Liver (tissue), 10 donors: ENCODE measurements at places on chromosomes 12 and 14. TPM values are rescaled to one million over a fixed set of nuclear protein-coding genes. Genes with fewer than 3 reads are reported as not detected.

DNA sequence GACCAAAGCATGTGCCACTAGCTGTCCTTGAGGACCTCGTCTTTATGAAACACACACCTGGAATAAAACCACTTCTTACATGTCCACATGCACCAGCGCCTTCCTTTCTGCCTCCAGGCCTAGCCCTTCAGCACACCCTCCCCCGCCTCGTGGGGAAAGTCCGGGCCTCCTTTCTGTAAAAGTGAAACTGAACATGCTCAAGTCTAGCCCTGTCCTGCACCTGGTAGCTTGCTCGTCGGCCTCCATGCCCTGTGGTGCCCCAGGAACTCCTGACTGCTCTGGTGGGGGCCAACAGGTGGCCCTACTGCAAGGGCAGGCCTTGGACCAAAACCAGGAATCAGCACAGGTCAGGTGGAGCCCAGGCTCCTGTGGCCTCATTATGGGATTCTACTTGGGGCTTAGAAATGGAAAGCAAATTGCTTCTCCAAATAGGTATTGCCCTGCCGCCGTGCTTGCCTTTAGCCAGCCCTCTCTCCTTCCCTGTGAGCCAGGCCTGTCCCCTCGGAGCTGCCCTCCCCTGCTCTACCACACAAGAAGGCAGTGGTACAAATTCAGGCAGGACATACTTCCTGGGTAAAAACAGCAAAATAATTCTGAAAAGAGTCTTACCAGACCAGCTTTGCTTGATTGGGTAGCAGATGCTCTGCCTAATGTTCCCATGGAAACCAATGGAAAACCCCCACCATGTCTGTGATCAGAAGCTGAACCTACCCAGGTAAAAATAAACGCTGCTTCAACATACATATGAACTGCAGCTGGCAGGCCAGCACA, 43.5 kb downstream of the ERH start:
- no peaks in the 10 kb centered on the region for H3K36me3 ChIP-seq
- no peak overlapping the region for H3K27ac ChIP-seq
- H3K4me3 ChIP-seq: no peak overlapping the region
- H3K4me1 ChIP-seq: no peaks in the 10 kb centered on the region
- DNase-seq: no peak

DNA sequence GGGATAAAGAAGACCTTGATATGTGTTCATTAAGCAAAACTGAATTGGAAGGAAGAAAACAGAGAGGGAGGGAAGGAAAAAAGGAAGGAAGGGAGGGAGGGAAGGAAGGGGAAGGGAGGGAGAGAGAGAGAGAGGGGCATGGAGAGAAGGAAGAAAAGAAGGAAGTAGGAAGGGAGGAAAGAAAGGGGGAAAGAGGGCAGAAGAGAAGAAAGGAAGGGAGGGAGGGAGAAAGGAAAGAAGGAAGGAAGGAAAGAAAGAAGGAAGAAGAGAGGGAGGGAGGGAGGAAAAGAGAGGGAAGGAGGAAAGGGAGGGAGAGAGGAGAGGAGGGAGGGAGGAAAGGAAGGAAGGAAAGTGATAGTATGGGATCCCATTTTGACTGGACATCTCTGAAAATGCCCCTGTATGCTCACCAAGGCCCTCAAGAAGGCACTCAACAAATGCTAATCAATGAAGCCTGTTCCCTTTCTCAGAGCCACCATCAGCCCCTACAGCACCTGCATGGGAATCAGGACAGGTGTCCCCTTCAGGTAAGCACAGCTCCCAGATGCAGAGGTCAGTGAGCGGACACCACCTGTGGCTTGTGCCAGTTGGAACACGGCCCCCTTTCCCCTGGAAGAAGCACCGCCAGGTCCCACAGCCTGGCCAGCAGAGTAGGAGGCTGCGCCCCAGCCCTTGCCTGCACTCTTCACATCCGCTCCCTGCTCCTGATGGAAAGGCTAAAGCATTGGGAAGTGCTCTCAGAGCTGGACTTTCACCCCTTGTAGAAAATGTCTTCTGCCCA, 161.4 kb upstream of the DIO3 start:
- DNase-seq: no peak
- H3K4me1 ChIP-seq: peaks cover 4% of the 10 kb centered on the region
- no peak overlapping the region for H3K4me3 ChIP-seq
- no peak overlapping the region for H3K27ac ChIP-seq
- H3K36me3 ChIP-seq: no peaks in the 10 kb centered on the region

GRCh38 chr12:112121780-112122565, 3.4 kb upstream of the TRAFD1 start:
- H3K27ac ChIP-seq: no peak overlapping the region
- DNase-seq: no peak
- no peak overlapping the region for H3K4me3 ChIP-seq
- H3K27me3 ChIP-seq: no peaks in the 10 kb centered on the region
- H3K36me3 ChIP-seq: no peaks in the 10 kb centered on the region
- H3K4me1 ChIP-seq: peaks cover 7% of the 10 kb centered on the region

Gene ANKS1B
- 0.67 TPM for total RNA-seq

GRCh38 chr14:26389646-26390508, 208.0 kb downstream of the NOVA1 start:
- no peak overlapping the region for H3K27ac ChIP-seq
- H3K4me3 ChIP-seq: no peak overlapping the region
- no peaks in the 10 kb centered on the region for H3K4me1 ChIP-seq
- no peak for DNase-seq
- no peaks in the 10 kb centered on the region for H3K36me3 ChIP-seq

Gene AVPR1A
- 233 TPM for total RNA-seq

- H3K27ac ChIP-seq: no peak overlapping the region
- no peaks in the 10 kb centered on the region for H3K4me1 ChIP-seq
- no peaks in the 10 kb centered on the region for H3K36me3 ChIP-seq
- no peaks in the 10 kb centered on the region for H3K27me3 ChIP-seq
- no peak for DNase-seq
- H3K4me3 ChIP-seq: no peak overlapping the region
These were observed 200.5 kb upstream of the OR4E1 start for GRCh38 chr14:21874167-21874566.

DNA sequence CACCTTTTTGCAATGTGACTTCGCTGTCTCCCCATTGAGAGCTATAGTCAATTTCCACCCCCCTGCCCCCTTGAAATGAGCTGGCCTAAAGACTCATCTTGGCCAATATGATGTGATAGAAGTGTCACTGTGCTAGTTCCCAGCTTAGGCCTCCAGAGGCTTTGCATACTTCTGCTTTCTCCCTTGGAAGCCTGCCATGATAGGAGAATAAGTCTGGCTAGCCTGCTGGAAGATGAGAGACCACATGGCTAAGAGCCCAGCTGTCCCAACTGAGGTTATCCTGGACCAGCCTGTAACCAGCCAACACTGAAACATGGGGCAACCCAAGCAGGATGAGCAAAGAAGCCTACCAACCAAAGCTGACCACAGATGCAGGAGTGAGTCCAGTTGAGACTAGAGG, 196.9 kb downstream of the GRIN2B start:
- no peaks in the 10 kb centered on the region for H3K4me1 ChIP-seq
- no peaks in the 10 kb centered on the region for H3K27me3 ChIP-seq
- no peaks in the 10 kb centered on the region for H3K36me3 ChIP-seq

Gene KRT6A
- not detected for total RNA-seq

DNA sequence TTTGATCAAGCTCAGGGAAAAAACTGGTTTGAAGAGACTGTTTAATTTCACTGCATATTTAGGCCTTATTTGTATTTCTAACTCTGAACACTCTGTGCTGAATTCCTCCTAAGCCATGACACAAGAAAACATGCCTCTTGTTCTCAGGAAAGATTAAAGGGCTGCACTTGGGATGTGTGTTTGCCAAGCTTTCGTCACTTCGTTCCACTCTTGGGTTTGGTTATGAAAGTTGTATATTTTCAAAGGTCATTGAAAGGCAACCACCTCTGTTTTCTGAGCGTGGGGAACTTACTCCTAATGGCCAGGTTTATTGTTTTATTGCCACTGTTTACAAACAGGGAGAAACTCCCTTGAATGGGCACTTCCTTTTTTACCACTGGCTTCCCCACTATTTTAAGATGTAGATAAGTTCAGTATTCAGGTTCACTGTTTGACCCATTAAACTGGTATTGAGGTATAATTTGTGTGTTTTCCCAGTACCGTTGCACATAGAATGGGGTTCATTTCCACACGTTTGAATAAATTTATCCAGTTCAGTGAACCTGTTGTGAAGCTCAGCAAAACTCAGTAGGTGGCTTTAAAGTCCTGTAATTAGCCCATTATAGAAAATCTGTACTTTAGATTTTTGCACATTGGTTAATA, 65.3 kb downstream of the NKX2-1 start:
- H3K4me3 ChIP-seq: no peak overlapping the region
- no peak for DNase-seq
- H3K4me1 ChIP-seq: peaks cover 13% of the 10 kb centered on the region
- H3K27me3 ChIP-seq: no peaks in the 10 kb centered on the region
- H3K36me3 ChIP-seq: no peaks in the 10 kb centered on the region

Gene TSPAN11
- 1.2 TPM for total RNA-seq

Gene NAB2
- 10.0 TPM for total RNA-seq

DNA sequence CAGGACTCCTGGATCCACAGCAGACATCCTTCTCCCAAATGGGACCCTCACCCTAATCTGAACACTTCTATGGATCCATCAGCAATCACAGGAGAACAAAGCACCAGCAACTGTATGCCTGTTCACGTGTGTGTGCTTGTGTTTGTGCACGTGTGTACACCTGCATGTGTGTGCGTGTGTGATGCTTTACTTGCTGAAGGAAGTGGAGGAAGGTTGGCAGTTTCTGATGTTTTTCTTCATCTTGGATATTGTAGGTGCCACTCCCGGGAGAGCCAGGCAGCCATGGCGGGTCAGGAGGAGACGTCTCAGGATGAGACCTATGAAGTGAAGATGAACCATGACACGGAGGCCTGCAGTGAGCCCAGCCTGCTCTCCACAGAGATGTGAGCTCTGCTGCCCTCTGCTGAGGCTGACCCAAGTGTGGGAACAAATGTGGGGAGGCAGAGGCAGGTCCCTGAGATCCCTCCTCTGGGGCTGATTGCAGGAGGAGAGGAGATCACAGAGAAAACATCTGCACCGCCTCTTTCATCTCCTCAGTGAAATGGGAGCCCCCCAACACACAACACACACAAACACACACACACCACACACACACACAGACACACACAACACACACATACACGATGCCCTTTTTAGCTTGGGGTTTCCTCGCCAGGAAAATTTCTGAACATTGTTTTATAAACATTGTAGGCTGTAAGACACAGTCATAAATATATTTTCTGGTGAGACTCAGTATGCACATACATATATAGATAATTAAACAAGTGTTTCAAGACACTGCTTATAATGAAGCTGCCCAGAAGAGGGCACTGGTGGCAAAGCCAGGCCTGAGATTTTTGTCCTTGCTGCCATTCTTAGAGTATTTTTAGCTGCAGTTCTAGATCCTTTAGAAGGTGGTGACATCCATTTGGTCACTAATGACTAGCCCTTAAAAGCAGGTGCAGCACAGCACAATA, 112.2 kb upstream of the FKBP4 start:
- H3K4me1 ChIP-seq: no peaks in the 10 kb centered on the region
- no peaks in the 10 kb centered on the region for H3K27me3 ChIP-seq
- H3K27ac ChIP-seq: no peak overlapping the region
- H3K4me3 ChIP-seq: no peak overlapping the region
- H3K36me3 ChIP-seq: no peaks in the 10 kb centered on the region

- no peaks in the 10 kb centered on the region for H3K36me3 ChIP-seq
- no peak for DNase-seq
- H3K27me3 ChIP-seq: no peaks in the 10 kb centered on the region
These were observed 401.4 kb downstream of the RPL10L start for GRCh38 chr14:46250113-46250703.

- no peaks in the 10 kb centered on the region for H3K4me1 ChIP-seq
- H3K4me3 ChIP-seq: no peak overlapping the region
- no peaks in the 10 kb centered on the region for H3K36me3 ChIP-seq
- H3K27me3 ChIP-seq: no peaks in the 10 kb centered on the region
These were observed 27.7 kb downstream of the JKAMP start for GRCh38 chr14:59511916-59512575.

GRCh38 chr12:119363490-119363889, 29.0 kb downstream of the CCDC60 start:
- no peaks in the 10 kb centered on the region for H3K4me1 ChIP-seq
- no peak for DNase-seq
- no peak overlapping the region for H3K4me3 ChIP-seq
- no peaks in the 10 kb centered on the region for H3K36me3 ChIP-seq
- no peaks in the 10 kb centered on the region for H3K27me3 ChIP-seq

Gene INHBC
- 2.8 TPM for total RNA-seq

Gene SERPINA12
- total RNA-seq: not detected

- DNase-seq: no peak
- H3K36me3 ChIP-seq: no peaks in the 10 kb centered on the region
- no peaks in the 10 kb centered on the region for H3K27me3 ChIP-seq
- H3K4me3 ChIP-seq: no peak overlapping the region
These were observed 159.9 kb downstream of the EGLN3 start for GRCh38 chr14:33790996-33791395.

Gene TAS2R42
- not detected for total RNA-seq

DNA sequence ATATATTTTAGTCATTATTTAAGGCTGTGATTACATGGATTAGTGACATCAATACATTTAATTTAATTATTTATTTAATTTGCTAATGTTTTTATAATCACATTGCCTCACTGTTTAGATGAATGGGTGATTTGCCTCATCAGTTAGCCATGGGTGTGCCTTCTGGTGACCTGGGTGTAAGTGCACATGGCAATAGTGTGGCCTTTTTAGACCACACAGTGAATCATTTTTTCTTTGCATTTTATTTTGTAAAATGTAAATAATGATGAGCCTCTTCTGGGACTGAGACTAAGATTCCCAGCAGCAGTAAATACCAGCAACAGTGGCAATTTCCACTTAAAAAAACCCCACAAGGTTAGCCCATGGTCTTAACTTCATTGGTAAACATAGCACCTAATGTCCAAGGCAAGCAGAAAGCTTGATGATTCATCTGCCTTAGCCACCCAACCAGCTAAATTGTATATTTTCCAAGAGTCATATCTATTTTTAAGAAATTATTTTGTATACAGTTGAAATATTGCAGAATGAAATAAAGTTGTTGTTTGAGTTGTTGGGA, 235.9 kb upstream of the NOVA1 start:
- H3K4me3 ChIP-seq: no peak overlapping the region
- no peaks in the 10 kb centered on the region for H3K27me3 ChIP-seq
- DNase-seq: no peak
- H3K27ac ChIP-seq: no peak overlapping the region
- no peaks in the 10 kb centered on the region for H3K36me3 ChIP-seq

Gene ZNF385A
- total RNA-seq: 2.8 TPM

- no peaks in the 10 kb centered on the region for H3K36me3 ChIP-seq
- H3K4me1 ChIP-seq: no peaks in the 10 kb centered on the region
- H3K27me3 ChIP-seq: no peaks in the 10 kb centered on the region
- DNase-seq: no peak
- H3K27ac ChIP-seq: no peak overlapping the region
These were observed 593.8 kb downstream of the RPL10L start for GRCh38 chr14:46057799-46058198.

Gene KCNK13
- 0.25 TPM for total RNA-seq

Gene KRT74
- total RNA-seq: not detected

- DNase-seq: no peak
- H3K27me3 ChIP-seq: no peaks in the 10 kb centered on the region
- no peak overlapping the region for H3K27ac ChIP-seq
- no peaks in the 10 kb centered on the region for H3K36me3 ChIP-seq
- H3K4me3 ChIP-seq: no peak overlapping the region
These were observed 141.9 kb upstream of the BMP4 start for GRCh38 chr14:54098536-54098935.
